Stomach (tissue), 19 donors: ENCODE measurements at places on chromosomes 13 and 19. TPM values are rescaled to one million over a fixed set of nuclear protein-coding genes. Genes with fewer than 3 reads are reported as not detected.

DNA sequence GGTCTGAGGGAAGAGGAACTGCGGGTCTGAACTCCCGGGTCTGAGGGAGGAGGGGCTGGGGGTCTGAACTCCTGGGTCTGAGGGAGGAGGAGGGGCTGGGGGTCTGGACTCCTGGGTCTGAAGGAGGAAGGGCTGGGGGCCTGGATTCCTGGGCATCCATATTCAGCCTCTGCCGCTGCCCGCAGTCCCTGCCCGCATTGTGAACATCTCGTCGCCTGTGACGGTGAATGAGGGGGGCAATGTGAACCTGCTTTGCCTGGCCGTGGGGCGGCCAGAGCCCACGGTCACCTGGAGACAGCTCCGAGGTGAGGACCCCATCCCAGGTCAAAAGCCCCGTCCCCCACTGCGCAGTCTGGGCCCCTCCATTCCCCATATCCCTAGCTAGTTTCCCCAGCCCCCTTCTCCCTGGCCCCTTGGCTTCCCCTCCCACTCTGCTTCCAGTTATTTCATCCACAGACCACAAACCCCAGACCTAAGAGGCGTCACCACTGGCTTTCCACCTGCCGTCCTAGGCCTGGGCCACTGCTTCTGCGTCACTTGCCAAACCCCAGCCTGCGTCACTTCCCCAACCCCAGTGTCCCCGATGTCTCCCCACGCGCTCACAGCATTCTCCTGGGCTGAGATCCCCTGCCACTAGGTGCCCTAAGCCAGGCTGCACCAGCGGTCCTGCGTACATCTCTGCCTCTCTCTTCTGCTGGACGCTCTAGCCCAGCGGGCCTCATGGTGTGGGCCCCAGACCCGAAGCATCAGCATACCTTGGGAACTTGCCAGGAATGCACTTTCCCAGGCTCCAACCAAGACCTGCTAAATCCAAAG lies 13.9 kb downstream of the IGLON5 start:
- no peaks in the 10 kb centered on the region for H3K36me3 ChIP-seq
- no peak for DNase-seq
- H3K27ac ChIP-seq: no peak overlapping the region

The CSNK1A1L gene
- not detected for polyA plus RNA-seq

The DCT gene
- polyA plus RNA-seq: 0.06 TPM

DNA sequence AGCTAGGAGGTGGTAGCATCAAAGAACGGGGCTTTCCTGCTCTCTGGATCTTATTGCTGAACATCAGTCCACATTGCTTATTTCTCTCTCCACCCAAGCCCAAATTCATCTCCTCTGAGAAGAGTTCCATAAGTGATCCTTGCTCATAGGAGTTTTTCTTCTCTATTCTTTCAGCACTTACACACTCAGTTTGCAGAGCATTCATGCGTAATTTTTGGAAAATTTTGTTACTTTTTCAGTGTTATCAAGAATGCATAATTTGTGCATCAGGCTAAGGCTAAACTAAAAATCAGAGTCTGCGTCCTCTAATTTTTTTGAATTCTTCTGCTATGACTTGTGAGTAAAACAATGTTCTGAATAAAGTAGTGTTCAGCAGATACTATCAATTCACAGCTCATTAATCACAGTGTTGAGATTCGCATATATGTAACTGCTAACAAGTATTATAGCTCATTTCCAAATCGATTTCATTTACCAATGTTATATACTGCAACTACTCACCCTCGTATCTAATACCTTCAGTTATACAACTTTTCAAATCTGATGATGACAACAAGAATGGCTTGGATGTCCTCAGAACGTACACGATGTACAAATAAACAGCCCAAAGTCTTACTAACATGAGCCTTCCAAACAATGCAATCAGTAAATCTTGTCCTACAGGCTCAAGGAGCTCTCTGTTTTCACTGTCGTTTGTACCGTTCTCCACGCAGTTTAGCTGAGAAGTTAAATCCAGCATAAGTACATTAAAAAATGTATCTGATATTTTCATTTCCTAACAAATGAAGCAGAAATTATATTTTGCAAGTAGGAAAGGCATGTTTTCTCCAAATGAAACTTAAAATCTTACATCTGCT lies 36.4 kb upstream of the STARD13 start:
- no peaks in the 10 kb centered on the region for H3K27me3 ChIP-seq
- no peak for DNase-seq
- H3K36me3 ChIP-seq: no peaks in the 10 kb centered on the region
- H3K4me1 ChIP-seq: peaks cover 9% of the 10 kb centered on the region

GRCh38 chr19:29397748-29398147 lies 128.0 kb upstream of the VSTM2B start:
- H3K4me1 ChIP-seq: no peaks in the 10 kb centered on the region
- no peak for DNase-seq
- no peaks in the 10 kb centered on the region for H3K36me3 ChIP-seq
- H3K27ac ChIP-seq: no peak overlapping the region

The INSR gene
- 4.4 TPM for polyA plus RNA-seq

DNA sequence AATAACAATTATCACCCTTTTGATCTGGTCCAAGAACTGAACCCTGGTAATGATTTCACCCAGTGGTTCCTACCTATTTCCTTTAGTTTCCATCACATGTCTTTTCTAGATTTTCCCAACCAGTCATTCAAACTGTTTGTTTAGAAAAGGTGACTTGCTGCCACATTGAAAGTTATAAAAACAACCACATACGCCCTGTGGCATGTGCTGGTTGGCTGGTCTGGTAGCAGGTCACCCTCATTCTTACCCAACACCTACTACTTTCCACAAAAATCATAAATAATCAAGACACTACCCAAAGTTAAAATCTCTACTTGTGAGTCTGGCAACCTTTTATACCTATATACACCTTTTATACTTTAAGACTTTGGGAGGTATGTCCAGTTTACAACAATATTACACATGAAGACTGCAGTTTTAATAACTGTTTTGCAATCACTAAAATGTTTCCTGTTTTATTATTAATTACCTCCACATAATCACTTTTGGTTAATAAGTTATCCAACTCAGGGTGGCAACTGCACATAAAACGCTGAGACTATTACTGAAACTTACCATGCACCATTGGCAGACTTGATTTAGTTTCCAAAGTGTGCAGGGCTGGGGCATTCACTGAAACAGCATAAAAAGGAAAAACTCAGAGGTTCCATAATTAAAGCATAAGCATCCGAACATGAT lies 38.9 kb downstream of the DZIP1 start:
- H3K27ac ChIP-seq: no peak overlapping the region
- DNase-seq: no peak
- H3K36me3 ChIP-seq: peaks cover 9% of the 10 kb centered on the region
- peaks cover 12% of the 10 kb centered on the region for H3K4me1 ChIP-seq
- H3K4me3 ChIP-seq: no peak overlapping the region

GRCh38 chr19:17625043-17625442 lies 63.1 kb downstream of the UNC13A start:
- H3K27ac ChIP-seq: no peak overlapping the region
- no peaks in the 10 kb centered on the region for H3K4me1 ChIP-seq
- peaks cover 18% of the 10 kb centered on the region for H3K27me3 ChIP-seq

The ZNF737 gene
- polyA plus RNA-seq: 3.5 TPM

GRCh38 chr13:23436680-23437079 lies 3.2 kb upstream of the SACS start:
- no peak overlapping the region for H3K27ac ChIP-seq
- H3K36me3 ChIP-seq: no peaks in the 10 kb centered on the region
- H3K4me1 ChIP-seq: no peaks in the 10 kb centered on the region
- peaks cover 5% of the 10 kb centered on the region for H3K27me3 ChIP-seq
- H3K4me3 ChIP-seq: no peak overlapping the region
- no peak for DNase-seq

The GALP gene
- not detected for polyA plus RNA-seq
